Hepatocyte (in vitro differentiated cells): ENCODE measurements at places on chromosomes 7 and 10.

DNA sequence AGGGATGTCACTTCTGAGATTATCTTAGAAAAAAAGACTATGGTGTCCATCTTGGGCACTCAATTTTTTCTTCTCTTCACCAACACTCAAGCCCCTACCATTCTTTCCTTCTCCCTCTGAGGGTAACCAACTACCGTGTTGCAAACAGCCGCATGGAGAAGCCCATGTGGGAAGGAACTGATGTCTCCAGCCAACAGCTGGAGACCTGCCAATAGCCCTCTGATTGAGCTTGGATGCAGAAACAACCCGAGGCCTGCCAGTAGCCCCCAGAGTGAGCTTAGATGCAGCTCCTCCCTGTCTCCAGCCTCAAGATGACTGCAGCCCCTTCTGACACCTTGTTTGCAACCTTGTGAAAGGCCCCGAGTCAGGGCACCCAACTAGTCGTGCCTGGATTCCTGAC lies 36.4 kb upstream of the CHCHD3 start:
- no peak for DNase-seq

- DNase-seq, result no peak
These were observed 30.8 kb downstream of the LRRC17 start for GRCh38 chr7:102943423-102944169.

DNA sequence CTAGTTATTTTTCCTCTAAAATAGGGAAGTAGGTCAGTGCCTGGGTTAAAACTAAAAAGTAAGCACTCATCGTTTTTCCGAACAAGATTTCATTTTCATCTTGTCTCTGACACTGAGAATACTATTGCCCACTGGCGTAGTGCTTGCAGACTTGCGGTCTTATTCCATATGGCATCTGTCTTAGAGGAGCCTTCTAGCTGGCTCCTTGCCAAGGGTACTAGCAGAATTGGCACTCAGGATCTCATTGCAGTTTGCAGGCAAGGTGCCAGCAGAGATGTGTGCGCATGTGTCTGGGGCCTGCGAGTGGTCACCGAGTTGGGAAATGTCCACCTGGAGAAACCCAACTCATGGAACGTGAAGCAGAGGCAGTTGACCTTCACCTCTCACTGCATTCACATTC lies 143.4 kb downstream of the CELF2 start:
- no peak for DNase-seq

DNA sequence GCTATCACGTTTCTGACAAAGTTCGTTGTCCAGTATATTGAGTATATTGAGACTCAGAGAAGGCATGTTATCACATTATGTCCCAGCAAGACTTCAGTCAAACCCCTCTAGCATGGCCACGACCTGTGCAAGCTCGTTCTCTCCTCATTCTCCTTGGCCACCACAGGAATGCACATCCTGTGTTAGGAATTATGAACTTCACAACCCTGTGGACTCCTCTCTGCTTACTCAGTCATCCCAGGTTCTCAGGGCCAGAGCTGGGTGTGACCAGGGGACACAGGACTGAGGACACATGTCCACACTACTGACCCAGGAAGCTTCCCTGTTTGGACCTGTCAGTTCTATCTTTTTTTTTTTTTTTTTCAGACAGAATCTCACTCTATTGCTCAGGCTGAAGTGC lies 4.4 kb downstream of the SH2D4B start:
- no peak for DNase-seq

DNA sequence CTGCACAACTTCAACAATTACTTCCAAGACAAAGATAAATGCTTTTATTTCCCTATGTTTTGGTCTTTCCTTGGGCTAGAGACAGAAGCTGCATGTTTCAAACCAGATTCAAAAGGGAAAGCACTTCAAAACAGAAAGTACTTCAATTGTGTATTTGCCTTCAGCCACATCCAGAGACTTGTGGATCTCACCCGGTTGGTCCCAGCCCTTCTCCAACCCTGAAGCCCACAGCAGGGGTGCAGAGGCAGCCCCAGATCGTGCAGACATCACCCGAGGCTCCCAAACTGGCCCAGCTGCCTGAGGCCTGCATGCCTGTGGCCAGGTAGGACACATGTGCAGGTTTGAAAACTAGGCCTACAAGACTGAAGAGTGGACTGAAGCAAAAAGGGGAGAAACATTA lies 80.8 kb downstream of the ALOX5 start:
- DNase-seq, result no peak

- no peak for DNase-seq
These were observed 125.3 kb upstream of the RSU1 start for GRCh38 chr10:16942381-16943078.

GRCh38 chr10:130193493-130194193 lies 57.5 kb downstream of the GLRX3 start:
- DNase-seq, result no peak

- DNase-seq, result no peak
These were observed 402.0 kb upstream of the NRG3 start for GRCh38 chr10:81472927-81473470.

GRCh38 chr10:86337121-86337601 lies 29.4 kb downstream of the GRID1 start:
- DNase-seq, result no peak

- DNase-seq, result peak; percentile 44
These were observed 9.2 kb downstream of the AQP1 start for GRCh38 chr7:30920584-30921539.

DNA sequence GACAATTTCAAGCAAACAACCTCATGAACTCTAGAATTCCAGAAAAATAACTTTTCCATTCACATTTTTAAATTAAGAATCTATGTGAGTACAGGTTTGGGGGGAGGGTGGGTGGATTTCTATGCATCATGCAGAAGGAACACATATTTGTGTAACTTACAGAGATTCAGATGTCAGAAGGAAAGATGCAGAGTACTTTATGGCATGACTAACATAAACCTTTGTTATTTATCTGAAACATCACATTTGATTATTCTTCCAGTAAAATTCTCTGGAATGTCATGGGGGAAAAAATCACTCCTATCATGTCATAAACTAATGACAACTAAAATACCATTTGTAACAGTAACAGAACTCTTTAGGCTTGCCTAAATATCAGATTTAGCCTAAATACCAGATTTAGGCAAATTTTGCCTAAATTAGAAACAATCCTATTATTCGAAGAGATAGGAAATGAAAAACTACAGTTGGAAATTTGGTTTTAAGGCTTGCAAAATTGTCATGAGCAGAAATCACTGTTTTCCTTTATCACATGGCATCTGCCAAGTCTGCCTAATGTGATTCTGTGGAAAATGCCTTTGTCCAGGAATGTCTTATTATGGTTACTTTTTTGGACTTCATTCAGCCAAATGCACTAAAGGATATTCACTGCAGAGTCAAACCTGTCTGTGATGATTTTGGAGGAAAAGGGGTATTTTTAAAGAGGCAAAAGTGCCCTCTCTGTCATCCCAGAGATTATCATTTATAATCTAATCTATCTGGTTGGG lies 527.7 kb upstream of the CELF2 start:
- no peak for DNase-seq

DNA sequence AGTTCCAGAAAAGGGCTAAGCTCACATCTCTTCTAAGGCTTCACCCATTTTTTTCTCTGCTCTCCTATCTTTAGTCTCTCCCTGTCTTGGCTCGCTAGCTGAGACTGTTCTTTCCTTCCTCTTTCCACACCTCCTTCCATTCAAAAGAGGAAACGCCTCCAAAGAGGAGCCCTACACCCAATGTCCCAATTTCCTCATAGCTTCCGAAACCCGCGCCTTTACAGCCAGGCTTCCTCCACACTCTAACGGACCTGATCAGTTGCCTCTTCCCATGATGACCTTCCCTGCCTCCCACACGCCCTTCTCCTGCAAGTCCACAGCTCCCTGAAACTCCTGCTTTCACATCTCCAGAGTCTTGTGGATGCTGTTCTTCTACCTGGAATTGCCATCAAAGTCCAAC lies 71.7 kb downstream of the COBL start:
- DNase-seq, result no peak

GRCh38 chr7:154620141-154620755 lies 382.7 kb downstream of the PAXIP1 start:
- DNase-seq, result no peak

DNA sequence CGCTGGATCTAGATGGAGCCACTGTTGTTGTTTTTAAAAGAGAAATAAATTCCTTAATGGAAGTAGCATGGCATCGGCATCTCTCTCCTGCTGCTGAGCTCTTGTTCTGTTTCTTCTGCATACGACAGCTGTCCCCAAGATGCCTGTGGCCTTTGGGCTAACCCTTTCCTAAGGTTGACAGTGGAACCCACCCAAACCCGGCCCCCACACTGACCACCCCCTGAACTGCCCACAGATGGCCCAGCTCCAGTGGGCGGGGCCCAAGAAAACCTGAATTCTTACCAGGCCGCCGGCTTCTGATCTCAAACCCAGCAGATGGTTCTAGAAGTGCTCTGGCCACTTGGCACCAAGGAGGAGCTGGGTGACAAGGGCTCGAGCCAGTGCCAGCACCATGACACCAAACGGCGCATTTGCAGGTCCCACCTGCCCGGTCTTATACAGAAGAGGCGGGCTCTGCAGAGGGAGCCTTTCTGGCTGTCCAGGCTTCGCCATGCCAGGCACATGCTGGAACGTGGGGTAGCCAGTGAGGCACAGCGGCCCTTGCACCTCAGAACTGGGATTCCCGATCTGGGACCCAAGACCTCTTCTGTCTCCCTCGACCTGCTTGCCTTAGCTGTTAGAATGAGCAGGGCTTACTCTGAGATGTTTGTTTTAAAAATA lies 82.7 kb downstream of the RGS10 start:
- no peak for DNase-seq

DNA sequence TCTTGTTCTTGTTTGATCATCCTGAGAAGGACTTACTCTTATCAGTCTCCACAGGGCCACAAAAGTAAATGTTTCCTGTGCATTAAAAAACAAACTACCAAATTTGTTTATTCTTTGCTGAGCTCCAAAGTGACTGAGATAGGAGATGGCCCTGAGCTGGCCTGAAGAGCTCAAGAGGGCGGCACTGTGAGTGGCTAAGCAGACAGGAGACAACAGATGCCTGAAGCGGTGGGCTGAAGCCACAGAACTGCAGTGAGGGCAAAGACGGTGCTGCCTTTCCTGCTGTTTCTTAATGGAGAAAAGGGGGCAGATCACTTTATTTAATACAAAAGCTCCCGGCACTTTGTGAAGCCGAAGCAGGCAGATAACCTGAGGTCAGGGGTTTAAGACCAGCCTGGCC lies 379.6 kb downstream of the ARL4A start:
- DNase-seq, result peak; percentile 7

GRCh38 chr10:37934791-37935190 lies 41.7 kb downstream of the ZNF25 start:
- DNase-seq, result no peak

GRCh38 chr7:27526131-27526530 lies 136.6 kb downstream of the HIBADH start:
- no peak for DNase-seq

GRCh38 chr10:78044179-78044578 lies 10.5 kb downstream of the RPS24 start:
- no peak for DNase-seq

- peak; percentile 89 for DNase-seq
These were observed at the start of gene GIGYF1 for GRCh38 chr7:100694098-100694745. GIGYF1 (minus strand) TSS chr7:100694250; CDS start chr7:100688238, 6,012 bp downstream.

GRCh38 chr7:120981888-120982615 lies 6.5 kb upstream of the CPED1 start:
- DNase-seq, result no peak

GRCh38 chr10:97355571-97355975 lies 21.0 kb upstream of the FRAT2 start:
- peak; percentile 36 for DNase-seq

GRCh38 chr10:46527241-46527811 lies 29.1 kb downstream of the GPRIN2 start:
- DNase-seq, result no peak

DNA sequence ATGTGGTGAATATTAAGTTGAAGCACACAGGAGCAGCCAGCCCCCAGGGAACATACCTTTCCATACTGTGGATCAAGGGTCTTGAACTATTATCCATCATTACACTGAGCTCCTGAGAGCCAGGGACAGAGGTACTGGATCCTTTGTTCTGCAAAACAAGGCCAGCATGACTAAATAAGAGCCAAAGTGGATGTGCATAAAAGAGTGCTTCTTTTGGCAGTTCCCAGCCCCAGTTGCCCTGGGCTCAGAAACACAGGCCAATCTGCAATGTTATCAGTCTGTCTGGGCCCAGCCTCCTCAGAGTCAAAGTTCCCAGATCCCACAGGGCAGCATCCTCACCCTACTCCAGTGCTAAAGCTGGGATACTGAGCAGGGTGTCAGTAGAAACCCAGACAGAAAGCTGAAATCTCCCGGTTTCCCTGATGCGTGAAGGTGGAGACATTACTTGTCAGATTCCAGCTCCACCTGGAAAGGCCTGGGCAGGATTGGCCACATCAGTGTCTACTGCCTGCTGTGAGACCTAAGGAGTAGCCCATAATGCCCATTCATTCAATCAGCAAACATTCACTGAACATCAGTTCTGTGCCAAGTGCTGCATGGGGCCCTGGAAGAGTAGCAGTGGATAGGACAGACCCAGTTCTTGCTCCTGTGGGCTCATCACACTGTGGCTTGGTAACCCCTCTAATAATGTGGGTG lies 342.7 kb downstream of the CXCL12 start:
- no peak for DNase-seq

GRCh38 chr10:37794305-37794976 lies 63.0 kb downstream of the ZNF248 start:
- no peak for DNase-seq

- no peak for DNase-seq
These were observed 7.8 kb upstream of the GPR22 start for GRCh38 chr7:107461938-107462533.
